ENCODE measurements at places on chromosomes 12 and 14.

DNA sequence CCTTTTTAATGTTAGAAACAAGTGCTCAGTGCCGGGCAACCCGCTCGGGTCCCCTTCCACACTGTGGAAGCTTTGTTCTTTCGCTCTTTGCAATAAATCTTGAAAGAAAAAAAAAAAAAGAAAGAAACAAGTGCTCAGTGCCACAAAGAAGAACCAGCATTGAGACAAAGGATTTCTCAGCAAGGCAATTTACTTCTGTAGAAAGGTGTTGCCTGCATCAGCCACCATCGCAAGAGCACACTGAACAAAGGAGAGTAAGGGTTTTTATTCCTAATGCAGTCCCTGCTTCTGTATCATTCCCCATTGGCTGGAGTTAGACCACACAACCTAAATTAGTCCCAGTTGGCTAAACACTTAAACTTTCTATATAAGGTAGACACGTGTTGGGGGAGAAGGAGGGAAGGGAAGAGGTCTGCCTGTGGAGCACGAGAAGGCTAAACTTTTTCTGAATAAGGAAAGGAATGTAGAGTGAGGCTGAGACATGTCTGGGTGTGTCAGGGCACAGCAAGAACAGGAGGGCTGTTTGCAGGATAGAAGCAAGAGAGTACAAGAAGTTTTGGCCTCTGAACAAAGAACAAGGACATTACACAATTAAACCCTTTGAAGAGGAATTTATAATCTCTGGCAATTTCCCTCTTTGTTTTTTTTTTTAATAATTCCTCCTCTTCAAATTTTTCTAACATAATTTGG is 21.4 kb downstream of the KLRF2 start:
- DNase-seq, result no peak

- no peak for DNase-seq
These were observed 41.7 kb upstream of the EMP1 start for GRCh38 chr12:13154831-13155230.

DNA sequence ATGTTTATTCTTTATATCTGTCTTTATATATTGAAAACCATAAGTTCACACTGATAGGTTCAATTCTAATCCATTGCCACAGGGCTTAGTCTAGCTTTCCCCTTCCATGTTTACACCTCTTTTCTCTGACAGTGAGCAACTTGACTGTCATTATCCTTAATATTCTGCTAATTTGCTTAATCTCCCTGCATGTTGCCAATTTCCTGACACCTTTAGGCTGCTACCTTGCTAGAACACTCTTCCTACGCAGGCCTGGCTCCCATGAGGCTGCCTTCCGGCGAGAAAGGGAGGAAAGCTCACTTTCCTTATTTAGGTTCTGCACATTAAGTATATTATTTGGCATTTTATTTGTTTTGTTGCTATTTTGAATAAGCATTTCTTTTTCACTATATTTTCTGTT is 12.8 kb upstream of the FRS2 start:
- no peak for DNase-seq

DNA sequence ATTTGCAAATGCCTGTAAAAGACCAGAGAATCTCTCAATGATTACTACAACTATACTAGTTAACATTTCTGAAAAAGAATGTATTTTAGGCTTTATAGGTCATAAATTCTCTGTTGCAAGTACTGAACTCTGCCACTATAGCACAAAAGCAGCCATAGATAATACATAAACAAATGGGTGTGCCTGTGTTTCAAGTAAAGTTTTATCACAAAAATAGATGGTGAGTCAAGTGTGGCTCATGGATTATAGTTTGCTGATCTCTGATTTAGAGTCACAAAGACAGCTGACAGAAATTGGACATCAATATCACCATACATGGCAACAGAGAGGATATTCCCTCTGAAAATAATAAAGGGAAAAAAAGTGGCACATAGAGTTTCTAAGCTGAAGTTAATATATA is 68.1 kb downstream of the FSCB start:
- no peak for DNase-seq

DNA sequence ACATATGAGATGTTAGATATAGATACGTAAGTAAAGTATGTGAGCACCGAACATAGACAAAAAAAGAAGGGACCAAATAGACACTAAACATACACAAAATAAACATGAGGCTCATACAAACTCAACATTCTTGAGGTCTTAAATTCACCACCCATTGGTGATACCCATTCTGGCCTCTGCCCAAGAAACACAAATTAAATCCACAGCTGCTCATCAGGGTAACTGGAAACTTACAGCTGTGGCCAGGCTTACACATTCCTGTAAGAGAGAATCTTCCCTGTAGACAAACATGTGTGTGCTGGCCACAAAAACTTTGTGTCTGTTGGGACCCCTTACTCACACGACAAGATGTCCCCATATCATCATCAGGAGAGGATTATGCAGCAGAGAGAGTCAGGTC is 22.4 kb downstream of the MAGOHB start:
- no peak for DNase-seq

DNA sequence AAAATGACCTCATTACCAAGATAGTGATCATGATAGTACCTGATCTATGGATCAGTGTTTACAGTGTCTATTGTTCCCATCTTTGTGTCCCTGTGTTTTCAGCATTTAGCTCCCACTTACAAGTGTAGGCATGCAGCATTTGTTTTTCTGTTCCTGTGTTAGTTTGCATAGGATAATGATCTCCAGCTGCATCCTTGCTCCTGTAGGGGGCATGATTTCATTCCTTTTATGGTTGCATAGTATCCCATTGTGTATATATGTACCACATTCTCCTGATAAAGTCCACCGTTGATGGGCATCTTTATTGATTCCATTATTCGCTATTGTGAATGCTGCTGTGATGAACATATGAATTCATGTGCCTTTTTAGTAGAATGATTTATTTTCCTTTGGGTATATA is 215.4 kb upstream of the NAV3 start:
- DNase-seq, result no peak

DNA sequence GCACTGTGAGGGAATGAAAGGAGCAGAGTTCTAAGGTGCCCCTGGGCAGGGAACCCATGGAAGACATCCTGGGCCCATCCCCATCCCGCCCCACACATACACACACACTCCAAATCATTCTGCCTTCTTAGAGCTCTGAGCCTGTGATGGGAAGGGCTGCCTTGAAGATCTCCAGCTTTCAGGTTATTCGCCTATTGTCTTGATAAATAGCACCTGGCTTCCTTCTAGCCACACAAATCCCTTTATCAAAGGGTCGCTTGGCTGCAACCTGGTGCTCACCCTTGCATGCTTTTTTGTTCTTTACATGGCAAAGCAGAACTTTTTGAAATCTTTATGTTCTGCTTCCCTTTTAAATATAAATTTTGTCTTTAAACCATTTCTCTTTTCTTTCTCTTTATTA is 112.2 kb upstream of the TMTC1 start:
- no peak for DNase-seq
